ENCODE measurements at places on chromosomes 7 and 10.

DNA sequence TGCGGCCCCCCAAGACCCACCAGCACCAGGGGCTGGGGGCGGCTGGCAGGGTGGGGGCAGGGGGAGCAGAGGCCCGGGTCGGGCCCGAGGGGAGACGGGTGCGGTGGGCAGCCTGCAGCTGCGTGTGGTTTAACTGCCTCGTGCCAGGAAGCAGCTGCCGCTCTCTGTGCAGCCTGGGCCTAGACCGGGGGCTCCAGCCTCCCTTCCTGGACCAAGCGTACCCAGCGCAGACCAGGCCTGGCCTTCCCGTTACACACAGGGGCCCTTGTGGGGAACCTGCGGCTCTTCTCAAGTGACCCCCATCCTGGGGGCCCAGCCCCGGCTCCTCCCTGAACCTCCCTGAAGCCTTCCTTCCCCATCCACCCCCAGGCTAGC, 6.6 kb upstream of the INTS1 start:
- DNase-seq, result no peak

GRCh38 chr10:56728349-56728748, 367.3 kb upstream of the ZWINT start:
- no peak for DNase-seq

- no peak for DNase-seq
These were observed 74.6 kb upstream of the IKZF1 start for GRCh38 chr7:50229964-50230363.

- no peak for DNase-seq
These were observed 8.7 kb downstream of the CPXM2 start for GRCh38 chr10:123882681-123883445.

- no peak for DNase-seq
These were observed 584.0 kb downstream of the GLRX3 start for GRCh38 chr10:130720235-130720634.

DNA sequence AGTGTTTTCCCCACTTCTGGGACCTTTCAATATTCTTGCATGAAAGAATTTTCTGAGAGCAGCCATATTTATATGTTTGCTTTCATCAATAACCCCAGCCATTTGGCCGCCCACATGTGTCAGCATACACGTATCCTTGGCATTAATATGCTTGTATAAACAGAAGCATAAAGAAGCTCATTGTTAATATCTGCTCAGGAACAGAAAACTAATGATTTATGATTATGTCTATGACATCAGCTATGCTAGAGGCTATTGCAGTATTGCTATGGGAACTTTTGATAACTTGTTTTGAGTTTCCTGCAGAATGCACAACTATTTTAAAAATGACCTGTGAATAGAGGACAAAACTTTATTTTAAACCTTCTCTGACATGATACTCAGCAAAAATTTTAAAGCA, 300.9 kb upstream of the MTPN start:
- DNase-seq, result no peak

DNA sequence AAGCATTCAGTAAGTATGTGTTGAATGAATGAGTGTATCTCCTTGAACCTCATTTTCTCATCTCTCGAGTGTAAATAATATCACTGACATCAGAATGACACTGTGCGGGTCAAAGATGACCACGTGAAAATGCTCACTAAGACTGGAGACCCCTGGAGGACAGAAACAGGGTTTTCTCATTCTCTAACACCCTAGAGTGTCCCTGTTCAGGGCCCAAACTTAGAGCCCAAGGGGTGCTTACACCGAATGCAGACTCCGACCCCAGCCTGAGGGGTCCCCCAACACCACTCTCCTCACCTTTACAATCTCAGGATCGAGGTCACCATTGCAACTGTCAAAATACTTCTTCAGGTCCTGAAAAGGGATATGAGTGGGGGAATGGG, 1.4 kb downstream of the CDK5 start:
- no peak for DNase-seq

GRCh38 chr7:24741679-24742505, 15.4 kb downstream of the GSDME start:
- DNase-seq, result no peak

- no peak for DNase-seq
These were observed 34.9 kb downstream of the FAS start for GRCh38 chr10:89025453-89025852.

DNA sequence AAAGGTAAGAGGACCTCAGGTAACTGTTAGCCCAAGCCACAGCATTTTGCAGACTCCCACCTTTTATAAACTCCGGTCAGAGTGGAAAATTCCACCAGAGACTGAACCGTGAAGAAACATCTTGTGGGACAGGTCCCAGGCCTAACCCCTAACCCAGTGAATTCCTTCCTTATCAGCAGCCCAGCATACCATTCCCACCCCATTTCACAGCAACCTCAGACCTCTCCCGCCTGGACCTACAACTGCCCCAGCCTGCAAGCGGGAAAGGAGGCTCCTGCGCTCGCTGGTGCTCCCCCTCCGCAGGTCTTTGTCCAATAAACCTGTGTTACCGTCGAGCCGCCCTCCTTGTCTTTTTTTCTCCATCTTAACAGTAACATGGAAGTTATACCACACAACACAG, 736.6 kb downstream of the MAGI2 start:
- no peak for DNase-seq

GRCh38 chr10:110503528-110504110, 5.9 kb downstream of the DUSP5 start:
- no peak for DNase-seq

GRCh38 chr7:100779359-100779758, 46.0 kb downstream of the ZAN start:
- DNase-seq, result no peak

GRCh38 chr10:112562809-112563663, 116.0 kb downstream of the VTI1A start:
- no peak for DNase-seq
